Uterus (tissue), 4 donors: ENCODE measurements at places on chromosomes 11 and 22. TPM values are rescaled to one million over a fixed set of nuclear protein-coding genes. Genes with fewer than 3 reads are reported as not detected.

DNA sequence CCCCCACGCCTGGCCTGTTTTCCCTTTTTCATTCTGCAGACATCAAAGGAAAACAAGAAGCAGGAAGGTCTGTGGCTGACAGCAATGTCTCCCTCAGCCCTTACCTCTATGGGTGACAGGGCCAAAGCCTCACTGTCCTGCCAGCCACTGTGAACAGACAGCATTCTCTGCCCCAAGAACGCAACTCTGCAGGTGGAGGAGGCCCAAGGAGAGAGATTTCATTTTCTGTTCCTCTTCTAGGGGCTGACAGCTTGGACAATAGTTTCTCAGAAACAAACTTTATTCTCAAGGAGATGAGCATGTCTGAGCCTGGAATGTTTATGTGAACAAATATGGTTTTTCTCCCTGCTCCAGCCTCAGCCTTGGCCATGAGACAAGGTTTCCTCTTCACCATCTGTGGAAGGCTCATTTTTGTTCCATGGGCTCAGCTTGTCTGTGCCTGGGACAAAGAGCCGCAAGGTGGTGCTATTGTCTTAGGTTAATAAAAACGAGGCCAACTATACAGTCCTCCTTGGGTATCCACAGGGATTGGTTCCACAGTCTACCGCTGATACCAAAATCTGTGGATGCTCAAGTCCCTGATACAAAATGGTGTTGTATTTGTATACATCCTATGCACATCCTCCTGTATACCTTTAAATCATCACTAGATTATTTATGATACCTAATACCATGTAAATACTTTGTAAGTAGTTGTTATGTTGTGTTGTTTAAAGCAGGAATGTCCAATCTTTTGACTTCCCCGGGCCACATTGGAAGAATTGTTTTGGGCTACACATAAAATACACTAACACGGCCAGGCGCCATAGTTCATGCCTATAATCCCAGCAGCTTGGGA, 5.8 kb downstream of the PIWIL3 start:
- no peak overlapping the region for H3K4me3 ChIP-seq
- H3K27ac ChIP-seq: no peak overlapping the region
- no peaks in the 10 kb centered on the region for H3K4me1 ChIP-seq
- no peaks in the 10 kb centered on the region for H3K36me3 ChIP-seq
- no peaks in the 10 kb centered on the region for H3K27me3 ChIP-seq

GRCh38 chr22:38120359-38121110, 10.1 kb upstream of the BAIAP2L2 start:
- H3K27ac ChIP-seq: no peak overlapping the region
- no peaks in the 10 kb centered on the region for H3K27me3 ChIP-seq
- H3K4me1 ChIP-seq: no peaks in the 10 kb centered on the region
- DNase-seq: no peak
- H3K36me3 ChIP-seq: no peaks in the 10 kb centered on the region

DNA sequence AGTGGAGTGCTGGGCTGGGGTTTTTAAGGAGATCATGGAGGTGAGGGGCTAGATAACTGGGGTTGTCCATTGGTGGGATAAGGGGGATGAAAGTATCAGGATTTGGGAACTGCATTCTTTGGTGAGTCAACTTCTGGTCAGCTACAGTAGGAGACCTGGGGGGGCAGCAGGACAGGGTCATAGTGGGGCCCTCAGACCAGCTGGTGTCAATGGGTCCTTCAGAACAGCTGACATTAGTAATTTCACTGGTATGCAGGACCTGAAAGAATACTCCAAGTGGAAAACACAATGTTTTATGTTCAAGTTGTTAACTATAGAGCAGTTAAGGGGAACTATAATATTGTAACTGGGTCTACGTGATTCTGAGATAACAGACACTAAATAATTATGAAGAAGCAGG, 2.8 kb upstream of the TTC12 start:
- no peaks in the 10 kb centered on the region for H3K27me3 ChIP-seq
- H3K27ac ChIP-seq: no peak overlapping the region
- DNase-seq: no peak
- no peak overlapping the region for H3K4me3 ChIP-seq

DNA sequence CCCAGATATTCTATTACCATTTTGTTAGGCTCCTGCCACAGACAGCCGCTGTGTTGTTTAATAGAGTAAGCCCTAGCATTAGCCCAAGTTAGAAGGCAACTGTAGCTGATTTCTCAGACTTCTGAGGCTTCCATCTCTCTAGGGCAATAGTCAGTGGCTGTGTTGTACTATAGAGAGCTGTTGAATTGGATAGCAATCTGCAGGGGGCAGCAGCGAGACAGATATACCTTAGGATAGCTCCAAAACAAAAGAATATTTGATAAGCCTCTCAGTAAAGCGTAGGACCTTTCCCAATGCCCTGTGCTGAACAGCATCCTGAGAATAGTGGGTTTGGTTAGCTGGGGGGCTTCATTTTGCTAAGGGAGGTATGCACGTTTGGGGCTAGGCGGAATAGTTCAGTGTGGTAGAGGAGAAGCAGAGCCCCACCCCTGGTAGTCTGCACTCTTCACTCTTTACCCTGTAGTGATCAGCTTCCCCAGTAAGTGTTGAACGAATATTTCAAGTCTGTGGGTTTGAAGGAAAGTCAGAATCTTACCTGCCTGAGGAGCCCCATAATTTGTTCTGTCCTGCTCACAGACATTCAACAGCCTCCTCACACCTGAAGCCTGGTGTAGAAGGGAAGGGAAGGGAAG, 515.1 kb downstream of the INSC start:
- H3K27ac ChIP-seq: no peak overlapping the region
- H3K36me3 ChIP-seq: no peaks in the 10 kb centered on the region
- H3K4me1 ChIP-seq: no peaks in the 10 kb centered on the region
- H3K4me3 ChIP-seq: no peak overlapping the region
- DNase-seq: no peak

DNA sequence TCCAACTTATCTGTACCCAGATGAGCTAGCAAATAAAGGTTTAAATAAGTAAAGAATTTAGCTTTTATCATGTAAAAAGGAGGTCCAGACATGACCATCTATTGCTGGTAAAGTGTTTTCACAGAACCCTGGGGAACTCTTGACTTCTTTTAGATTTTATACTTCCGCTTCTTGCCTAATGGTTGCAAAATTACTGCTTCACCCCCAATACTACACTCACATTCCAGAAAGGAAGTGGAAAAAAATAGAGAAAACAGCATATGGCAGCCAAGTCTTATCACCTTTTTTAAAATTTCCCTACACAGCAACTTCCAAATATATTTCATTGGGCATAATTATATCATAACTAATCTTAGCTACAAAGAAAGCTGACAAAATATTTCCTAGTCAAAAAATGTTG, 12.1 kb downstream of the BBOX1 start:
- H3K4me3 ChIP-seq: no peak overlapping the region
- no peaks in the 10 kb centered on the region for H3K4me1 ChIP-seq
- DNase-seq: no peak
- H3K27ac ChIP-seq: no peak overlapping the region
- no peaks in the 10 kb centered on the region for H3K27me3 ChIP-seq
- no peaks in the 10 kb centered on the region for H3K36me3 ChIP-seq

DNA sequence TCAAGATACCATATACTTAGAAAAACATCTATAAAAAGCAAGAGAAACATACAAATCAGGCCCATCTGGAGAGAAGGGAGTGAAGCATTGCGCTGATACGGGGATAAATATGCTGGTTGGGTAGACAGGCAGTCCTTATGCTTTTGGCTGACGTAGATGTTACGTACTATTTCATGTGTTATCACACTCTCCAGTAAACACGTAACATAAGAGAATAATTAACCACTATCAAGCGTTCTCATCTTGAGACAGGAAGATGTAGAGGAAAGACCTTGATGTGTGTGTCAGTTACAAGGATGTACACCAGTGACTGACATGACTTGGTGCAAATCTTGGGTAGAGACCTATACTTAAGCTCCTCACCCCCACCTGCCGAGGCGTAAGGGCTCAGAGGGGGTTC, 86.7 kb upstream of the PRODH start:
- no peak overlapping the region for H3K27ac ChIP-seq
- H3K4me1 ChIP-seq: no peaks in the 10 kb centered on the region
- DNase-seq: no peak
- no peaks in the 10 kb centered on the region for H3K27me3 ChIP-seq

- no peaks in the 10 kb centered on the region for H3K36me3 ChIP-seq
- no peak overlapping the region for H3K4me3 ChIP-seq
- no peaks in the 10 kb centered on the region for H3K27me3 ChIP-seq
Observed at GRCh38 chr11:96322775-96323641, 20.0 kb downstream of the MAML2 start.

DNA sequence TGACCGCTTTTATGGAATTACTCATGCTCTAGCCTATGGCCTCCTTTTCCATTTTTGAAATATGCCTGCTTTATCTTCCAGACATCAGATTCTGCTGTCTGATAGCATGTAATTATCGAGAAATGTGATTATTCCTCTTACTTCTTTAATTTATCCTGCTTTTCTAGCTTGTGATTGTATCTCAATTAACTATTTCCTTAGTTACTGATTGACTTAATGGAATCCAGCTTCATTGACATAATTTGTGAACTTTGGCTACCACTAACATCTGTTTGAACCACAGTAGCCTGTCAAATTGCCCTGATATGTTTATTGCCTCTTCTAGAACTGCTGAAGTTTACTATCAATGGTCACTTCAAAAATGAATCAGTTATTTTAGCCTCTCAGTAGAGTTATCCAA, 25.5 kb upstream of the PDE3B start:
- no peaks in the 10 kb centered on the region for H3K4me1 ChIP-seq
- H3K27me3 ChIP-seq: no peaks in the 10 kb centered on the region
- H3K4me3 ChIP-seq: no peak overlapping the region
- DNase-seq: no peak
- H3K36me3 ChIP-seq: no peaks in the 10 kb centered on the region

DNA sequence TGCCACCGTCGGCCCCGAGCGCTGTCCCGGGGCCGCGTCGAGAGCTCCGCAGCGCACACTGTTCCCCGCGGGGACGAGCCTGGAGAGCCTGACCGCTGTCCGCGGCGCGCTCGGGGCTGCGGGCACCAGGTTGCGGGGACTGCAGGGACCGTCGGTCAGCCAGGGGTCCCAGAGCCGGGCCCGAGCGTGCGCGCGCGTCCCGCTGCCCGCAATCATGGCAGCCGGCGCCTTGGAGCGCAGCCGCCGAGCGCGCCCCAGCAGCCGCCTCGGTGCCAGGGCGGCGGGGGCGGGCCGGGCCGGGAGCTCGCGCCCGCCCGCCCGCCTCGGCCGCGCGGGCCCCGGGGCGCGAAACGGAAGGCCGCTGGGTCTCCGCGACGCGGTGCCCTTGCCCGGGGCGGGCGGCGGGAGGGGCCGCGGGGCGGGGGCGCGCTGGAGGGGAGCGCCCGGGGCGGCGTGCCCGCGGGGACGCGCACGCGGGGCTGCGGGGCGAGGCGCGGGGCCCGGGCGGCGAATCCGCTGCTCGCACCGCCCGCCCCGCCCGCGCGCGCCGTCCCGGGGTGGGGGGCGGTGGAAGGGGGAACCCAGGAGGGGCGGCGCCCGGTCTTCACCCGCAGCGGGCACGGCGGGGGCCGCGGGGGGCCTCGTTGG, 79.4 kb upstream of the PPARA start:
- no peaks in the 10 kb centered on the region for H3K27me3 ChIP-seq
- no peaks in the 10 kb centered on the region for H3K36me3 ChIP-seq
- H3K4me3 ChIP-seq: peak overlapping the region; percentile 94
- peak; percentile 53 for DNase-seq
- H3K4me1 ChIP-seq: no peaks in the 10 kb centered on the region
- peak overlapping the region; percentile 100 for H3K27ac ChIP-seq

- H3K27ac ChIP-seq: peak overlapping the region; percentile 100
- DNase-seq: peak; percentile 76
- no peaks in the 10 kb centered on the region for H3K27me3 ChIP-seq
- peak overlapping the region; percentile 48 for H3K4me3 ChIP-seq
Observed at GRCh38 chr11:12377824-12378593, 638 bp downstream of the PARVA start.

GRCh38 chr11:8330896-8331295, 67.2 kb upstream of the LMO1 start:
- no peaks in the 10 kb centered on the region for H3K4me1 ChIP-seq
- H3K27ac ChIP-seq: no peak overlapping the region
- H3K36me3 ChIP-seq: no peaks in the 10 kb centered on the region
- no peak for DNase-seq
- H3K27me3 ChIP-seq: no peaks in the 10 kb centered on the region
- H3K4me3 ChIP-seq: no peak overlapping the region

DNA sequence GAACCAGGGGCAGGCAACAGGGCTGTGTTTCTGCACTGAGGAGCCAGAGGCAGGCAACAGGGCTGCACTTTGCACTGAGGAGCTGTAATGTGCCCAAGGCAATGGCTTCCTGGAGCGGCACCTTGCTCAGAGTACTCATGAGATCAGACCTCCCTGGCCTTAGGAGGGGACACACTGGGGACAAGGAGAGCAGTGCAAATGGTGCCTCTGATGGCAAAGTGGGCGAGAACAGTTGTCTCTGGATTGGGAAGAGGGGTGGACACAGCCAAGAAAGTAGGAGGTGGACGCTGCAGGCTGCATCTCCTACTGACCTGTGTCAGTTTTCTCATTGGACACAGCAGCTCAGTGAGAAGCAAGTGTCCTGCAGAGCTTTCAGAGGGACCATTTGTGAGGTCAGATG, 1443.3 kb downstream of the TBC1D22A start:
- no peak overlapping the region for H3K27ac ChIP-seq
- no peaks in the 10 kb centered on the region for H3K36me3 ChIP-seq
- no peak for DNase-seq

DNA sequence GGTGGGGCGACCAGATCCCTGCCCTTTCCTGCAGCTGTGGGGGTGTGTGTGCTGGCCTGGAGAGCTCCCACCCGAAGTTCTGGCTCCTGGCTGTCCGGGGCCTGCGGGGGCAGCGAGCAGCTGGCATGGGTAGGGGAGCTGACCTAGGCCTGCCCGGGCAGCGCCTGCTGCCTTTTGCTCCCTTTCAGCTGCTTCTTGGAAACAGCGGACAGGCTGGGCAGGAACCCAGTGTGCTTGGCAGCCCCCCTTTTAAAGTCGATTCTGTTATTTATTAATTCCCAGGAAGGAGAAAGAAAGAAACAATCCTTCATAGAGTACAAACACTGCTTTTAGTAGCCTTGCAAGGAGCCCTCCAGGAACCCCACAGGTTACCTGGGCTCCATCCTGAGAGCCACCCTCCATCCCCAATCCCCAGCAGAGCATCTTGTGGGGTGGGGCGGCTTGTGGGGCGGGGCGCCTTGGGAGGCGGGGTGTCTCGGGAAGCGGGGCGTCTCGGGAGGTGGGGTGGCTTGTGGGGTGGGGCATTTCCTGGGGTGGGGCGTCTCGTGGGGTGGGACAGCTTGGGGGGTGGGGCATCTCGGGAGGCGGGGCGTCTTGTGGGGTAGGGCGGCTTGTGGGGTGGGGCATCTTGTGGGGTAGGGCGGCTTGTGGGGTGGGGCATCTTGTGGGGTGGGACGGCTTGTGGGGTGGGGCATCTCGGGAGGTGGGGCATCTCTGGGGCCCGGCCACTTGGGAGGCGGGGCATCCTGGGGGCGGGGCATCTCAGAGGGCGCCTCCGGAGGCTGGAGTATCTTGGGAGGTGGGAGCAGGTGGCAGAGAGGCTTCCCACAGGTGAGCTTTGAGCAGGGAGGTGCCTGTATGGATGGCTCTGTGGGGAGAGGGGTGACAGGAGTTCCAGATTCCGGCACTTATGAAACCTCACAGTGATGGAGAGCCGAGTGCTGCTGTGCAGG, 7.0 kb downstream of the CD81 start:
- peak overlapping the region; percentile 91 for H3K27ac ChIP-seq
- H3K4me1 ChIP-seq: peaks cover 87% of the 10 kb centered on the region
- peak; percentile 62 for DNase-seq
- H3K4me3 ChIP-seq: no peak overlapping the region

The APOA4 gene
- not detected for total RNA-seq

The ELF5 gene
- total RNA-seq: not detected

The TRIM34 gene
- total RNA-seq: 8.3 TPM

The KREMEN1 gene
- total RNA-seq: 10.1 TPM

The C11orf91 gene
- total RNA-seq: not detected

The PLAAT2 gene
- not detected for total RNA-seq

The NCF4 gene
- 6.6 TPM for total RNA-seq
